ENCODE measurements at places on chromosomes 1 and 21.

- peak; percentile 29 for DNase-seq
Observed at GRCh38 chr1:219265026-219265515, 91.4 kb downstream of the LYPLAL1 start.

GRCh38 chr1:166145499-166145898 lies 21.3 kb downstream of the FAM78B start:
- no peak for DNase-seq

DNA sequence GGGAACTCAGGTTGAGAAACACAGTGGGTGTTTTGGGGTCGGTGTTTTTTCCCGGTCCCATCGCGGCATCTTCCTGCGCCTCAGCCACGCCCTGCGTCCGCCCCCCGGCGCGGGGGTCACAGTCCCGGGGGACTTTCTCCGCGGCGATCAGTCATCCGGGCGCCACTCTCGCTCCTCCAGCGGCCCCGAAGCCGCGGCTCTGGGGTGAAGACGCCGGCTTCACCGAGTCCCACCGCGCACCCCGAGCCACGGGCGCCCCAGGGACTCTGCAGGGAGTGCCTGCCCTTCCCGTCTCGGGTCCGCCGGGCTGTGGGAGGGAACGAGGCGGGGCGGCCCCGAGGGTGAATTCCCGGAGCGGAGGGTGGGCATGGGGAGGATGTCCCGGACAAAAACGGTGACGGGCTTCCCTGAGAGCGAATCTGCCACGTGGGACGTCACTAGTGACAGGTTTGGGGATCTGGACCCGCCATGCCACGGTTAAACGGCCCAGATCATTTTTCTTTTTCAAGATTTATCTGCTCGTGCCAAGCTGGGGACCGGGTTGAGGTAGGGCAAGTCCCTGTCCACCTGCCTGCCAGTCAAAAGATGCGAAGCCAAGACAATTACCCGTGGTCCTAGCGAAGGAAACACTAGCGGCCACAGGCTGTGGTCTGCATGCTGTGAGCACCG lies 717 bp upstream of the BATF3 start:
- DNase-seq, result no peak

DNA sequence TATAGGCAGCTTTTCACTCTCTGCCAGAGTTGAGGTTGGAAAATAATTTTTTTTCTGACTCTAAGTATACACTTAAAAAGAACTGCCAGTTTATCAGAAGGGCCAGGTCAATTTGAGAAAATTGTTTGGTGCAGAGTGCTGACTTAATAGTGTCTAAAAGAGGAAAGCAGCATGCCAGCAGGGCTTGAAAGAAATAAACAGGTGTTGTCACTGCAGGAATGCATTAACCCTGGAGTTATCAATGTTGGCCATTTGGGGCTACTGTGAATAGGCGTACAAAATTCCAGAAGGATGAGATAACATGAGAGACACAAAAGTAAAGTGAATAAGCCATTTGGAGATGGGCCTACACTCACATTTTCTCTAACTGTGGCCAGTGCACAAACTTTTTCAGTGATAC lies 220.6 kb upstream of the PLD5 start:
- DNase-seq, result no peak

DNA sequence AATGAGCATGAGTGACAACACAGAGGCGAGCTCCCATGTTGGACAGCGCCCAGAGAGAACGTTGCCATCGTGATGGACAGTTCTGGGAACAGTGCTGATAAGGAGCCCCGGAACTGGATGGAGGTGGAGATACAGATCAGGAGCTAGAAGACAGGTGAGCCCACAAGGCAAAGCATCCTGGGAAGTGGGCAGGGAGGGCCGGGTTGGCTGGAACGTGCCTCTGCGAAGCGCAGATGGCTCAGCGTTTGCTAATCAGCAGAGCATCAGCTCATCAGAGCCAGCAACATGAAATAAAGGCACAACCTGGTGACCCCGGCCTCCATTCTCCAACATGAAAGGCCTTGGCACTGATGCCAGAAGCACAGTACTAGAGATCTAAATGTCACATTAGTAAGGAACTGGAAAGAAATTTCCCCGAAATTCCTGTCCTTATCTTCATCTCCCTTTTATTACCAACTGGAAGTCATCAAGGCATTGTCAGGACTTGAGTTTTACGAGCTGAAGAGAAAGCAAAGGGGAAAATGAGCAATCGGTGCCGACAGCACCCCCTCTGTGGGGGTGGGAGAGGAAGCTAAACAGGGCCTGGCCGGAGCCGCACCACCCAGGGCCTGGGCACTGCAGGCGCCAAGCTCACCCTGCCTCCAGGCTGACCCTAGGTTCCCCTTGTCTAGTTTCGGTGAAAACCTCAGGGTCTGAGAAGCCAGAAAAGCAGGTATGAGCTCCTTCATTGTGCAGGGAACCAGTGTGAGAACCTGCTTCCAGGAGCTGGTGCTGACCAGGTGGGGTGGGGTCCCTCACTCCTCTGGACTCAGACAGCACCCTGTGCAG lies 19.9 kb downstream of the ABCA4 start:
- peak; percentile 31 for DNase-seq

DNA sequence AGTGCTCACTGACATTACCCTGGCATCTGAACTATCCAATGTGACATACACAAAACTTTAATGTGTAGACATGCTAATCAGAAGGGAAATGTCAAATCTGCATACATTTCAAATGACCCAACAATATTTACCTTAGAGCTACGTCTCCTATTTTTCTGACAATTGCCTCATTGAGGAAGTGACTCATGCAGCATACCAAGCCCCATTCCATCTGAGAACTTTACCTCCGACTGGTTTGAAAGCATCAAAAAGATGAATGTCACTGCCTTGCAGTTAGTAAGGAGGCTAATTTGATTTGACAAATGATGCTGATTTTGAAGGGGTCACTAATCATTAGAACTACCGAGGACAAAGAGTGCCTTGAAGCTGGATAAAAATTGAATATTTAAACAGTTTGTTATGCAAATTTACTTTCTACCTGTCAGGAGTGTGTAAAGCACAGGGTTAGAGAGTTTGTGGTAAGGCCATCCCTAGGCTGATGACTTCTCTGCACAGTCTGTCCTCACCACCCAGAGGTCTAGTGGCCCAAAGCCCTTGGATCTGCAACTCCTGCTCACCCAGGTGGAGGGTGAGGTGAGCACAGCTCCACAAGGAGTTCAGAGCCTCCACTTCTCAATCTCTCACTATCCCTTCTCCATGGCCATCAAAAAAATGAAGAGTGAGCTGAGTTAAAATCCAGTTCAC lies 500.3 kb upstream of the C1orf87 start:
- peak; percentile 66 for DNase-seq

GRCh38 chr1:227791425-227792143 lies 23.9 kb upstream of the PRSS38 start:
- DNase-seq, result no peak

GRCh38 chr1:240927821-240928220 lies 315.9 kb upstream of the GREM2 start:
- no peak for DNase-seq

- DNase-seq, result no peak
Observed at GRCh38 chr1:222060210-222060916, 318.5 kb upstream of the DUSP10 start.

GRCh38 chr1:189538271-189538670 lies 939.4 kb downstream of the BRINP3 start:
- DNase-seq, result no peak

DNA sequence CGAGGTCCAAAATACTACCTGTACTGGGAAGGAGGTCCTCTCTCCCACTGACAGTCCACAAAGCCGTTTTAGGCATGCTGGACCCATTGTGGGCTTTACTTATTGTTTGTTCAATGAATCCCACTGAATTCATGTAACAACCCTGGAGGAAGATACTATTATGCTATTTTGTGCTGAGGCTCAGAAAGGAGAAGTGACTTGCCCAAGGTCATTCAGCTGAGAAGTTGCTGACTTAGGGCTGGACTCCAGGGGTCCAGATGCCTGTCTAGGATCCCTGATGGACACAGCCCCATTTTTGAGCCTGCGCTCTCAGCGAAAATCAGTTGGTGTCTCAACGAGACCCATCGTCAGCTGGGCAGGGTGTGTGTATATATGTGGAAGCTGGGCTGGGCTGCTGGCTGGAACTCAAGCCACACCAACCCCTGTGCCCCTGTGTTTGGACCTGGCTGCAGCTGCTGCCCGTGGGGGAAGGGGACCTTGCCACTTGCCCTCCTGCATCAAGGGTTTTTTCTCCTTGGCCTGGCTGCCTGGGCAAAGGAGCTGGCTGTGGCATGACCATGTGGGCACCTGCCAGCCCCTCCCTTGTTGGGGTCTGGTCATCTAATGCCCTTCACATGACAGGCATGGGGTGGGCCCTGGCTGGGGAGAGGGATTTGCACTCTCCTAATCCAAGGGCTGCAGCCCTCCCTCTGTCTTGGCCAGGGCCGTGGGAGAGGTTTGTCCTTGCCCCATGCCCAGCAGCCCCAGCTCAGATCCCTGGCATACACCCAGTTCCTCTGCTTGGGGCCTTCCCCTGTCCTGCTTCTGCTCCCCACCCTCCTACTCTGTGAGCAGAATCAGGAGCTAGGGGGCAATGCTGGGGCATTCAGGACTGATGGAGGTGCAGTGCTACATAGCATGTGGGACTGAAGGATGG lies 15.0 kb downstream of the KCNQ4 start:
- DNase-seq, result no peak

DNA sequence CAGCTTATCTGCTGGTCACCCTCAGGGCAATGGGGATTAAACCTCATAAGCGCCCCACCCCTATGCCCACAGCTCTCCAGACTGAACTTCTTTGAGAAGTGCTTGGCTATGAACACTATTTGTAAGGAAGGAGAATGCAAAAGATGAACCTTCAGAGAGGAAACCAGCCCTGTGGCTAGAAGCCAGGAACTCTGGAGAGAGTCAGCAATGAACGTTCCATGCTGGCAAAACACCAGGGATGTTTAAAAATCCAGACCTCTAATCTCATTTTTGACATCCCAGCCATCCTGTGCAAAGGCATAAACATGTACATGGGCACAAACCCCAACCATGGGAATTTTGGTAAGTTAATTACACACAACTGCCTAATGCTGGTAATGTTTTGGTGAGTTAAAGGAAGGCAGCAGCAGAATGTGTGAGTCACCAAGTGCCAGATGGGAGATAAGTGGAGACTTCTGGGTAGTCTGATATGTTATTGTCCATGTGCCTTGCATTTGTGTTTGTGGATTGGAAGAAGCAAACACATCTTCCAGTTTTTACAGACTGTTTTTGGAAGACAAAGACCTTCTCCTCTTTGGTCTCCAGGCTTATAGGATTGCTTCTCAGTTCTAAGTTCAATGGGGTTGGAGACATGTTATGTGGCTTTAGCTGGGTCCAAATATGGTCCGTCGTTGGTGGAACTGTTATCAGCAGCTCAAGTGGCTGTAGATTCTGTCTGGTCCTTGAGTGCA lies 174.1 kb upstream of the ETV3 start:
- no peak for DNase-seq

GRCh38 chr1:18109058-18109755 lies 1.6 kb downstream of the IGSF21 start:
- no peak for DNase-seq

Measured in epithelial cell of prostate (primary cell).